RPMI8226 (cell line): ENCODE measurements at places on chromosomes 4 and X.

GRCh38 chr4:100391086-100391485 lies 126.7 kb downstream of the EMCN start:
- DNase-seq, result no peak

GRCh38 chrX:118353081-118353850 lies 7.4 kb downstream of the WDR44 start:
- DNase-seq, result no peak

DNA sequence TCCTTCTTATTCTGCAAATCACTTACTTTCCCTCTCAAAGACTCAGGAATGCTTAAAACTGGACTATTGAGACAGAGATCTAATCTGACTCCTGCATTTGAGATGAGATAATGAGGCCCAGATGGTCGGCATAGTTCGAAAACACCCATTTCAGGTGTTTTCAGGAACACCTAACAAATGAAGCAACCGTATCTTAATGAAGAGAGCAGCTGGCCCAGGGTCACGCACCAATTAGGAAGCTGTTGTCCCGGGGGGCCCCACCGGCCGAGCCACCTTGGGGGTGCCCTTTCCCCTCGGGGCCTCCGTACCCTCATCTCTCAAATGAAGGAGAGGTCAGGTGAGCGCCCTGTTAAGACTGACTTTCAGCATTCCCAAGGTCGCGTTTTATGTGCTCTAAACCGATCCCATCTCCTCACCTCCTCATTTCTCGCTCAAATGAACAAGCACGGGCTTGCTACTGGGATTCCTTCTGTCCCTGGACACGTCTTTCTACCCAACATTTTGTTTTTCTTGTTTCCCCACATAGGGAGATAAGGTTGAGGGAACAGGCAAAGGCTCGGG lies 824 bp downstream of the LRPAP1 start:
- DNase-seq, result no peak

- DNase-seq, result no peak
Measured at GRCh38 chr4:26420438-26420837, 69.8 kb downstream of the CCKAR start.

DNA sequence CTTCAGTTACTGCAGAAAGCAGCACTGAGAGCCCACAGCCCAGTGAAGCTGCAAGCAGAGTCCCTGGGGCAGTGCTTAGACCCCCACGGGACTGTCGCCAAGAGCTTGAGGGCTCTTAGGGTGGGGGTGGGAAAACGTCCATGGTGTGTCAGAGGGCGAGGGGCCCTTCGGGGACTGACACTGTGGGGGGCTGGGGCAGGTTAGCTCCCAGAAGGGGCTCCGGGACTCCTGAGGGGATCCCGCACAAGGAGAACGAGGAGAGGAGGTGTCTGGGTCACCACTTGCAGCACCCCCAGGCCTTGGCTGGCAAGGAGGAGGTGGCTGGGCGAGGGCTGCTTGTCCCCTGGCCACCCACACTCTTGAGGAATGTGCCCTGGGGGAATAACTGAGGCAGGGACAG lies 20.8 kb downstream of the NAT8L start:
- DNase-seq, result no peak

GRCh38 chr4:71553605-71554004 lies 214.8 kb downstream of the SLC4A4 start:
- peak; percentile 3 for DNase-seq

DNA sequence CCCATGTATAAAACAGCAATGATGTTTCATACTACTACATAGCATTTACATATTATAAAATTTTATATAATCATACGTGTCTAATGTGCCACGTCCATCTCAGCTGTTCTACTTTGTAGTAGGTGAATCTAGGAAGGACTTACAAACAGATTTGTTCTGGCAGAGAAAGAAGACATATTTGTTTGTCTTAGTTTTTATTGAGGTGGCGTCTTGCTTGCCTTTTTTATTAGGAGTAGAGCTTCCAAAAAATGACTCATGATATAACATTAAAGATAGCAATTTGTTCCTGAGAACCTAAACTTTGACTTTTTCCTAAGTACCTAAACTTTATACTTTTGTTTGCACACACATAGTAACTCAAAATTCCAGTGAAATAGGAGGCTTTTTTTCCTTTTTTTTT lies 64.6 kb downstream of the CLDN22 start:
- no peak for DNase-seq

- DNase-seq, result peak; percentile 39
Measured at GRCh38 chr4:145619639-145619996, 433 bp downstream of the MMAA start.

- DNase-seq, result peak; percentile 73
Measured at GRCh38 chr4:169619518-169619957, 840 bp upstream of the CLCN3 start.

- peak; percentile 85 for DNase-seq
Measured at GRCh38 chr4:40621592-40622512, 7.8 kb downstream of the RBM47 start.

DNA sequence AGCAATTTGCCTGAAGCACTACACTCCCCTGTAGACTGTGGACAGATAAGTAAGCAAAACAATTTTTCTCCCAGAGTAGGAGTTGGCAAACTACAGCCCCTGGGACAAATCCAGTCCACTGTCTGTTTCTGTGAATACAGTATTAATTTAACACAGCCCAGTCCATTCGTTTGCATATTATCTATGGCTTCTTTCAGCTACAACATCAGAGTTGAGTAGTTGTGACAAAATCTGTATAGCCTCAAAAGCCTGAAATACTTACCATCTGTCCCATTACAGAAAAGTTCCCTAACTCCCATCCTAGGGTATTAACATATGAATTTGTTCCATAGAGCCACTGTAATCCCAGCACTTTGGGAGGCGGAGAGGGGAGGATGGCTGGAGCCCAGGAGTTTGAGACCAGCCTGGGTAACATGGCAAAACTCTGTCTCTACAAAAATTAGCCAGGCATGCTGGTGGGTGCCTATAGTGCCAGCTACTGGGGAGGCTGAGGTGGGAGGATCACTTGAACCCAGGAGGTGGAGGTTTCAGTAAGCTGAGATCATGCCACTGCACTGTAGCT lies 53.0 kb downstream of the AMELX start:
- no peak for DNase-seq

DNA sequence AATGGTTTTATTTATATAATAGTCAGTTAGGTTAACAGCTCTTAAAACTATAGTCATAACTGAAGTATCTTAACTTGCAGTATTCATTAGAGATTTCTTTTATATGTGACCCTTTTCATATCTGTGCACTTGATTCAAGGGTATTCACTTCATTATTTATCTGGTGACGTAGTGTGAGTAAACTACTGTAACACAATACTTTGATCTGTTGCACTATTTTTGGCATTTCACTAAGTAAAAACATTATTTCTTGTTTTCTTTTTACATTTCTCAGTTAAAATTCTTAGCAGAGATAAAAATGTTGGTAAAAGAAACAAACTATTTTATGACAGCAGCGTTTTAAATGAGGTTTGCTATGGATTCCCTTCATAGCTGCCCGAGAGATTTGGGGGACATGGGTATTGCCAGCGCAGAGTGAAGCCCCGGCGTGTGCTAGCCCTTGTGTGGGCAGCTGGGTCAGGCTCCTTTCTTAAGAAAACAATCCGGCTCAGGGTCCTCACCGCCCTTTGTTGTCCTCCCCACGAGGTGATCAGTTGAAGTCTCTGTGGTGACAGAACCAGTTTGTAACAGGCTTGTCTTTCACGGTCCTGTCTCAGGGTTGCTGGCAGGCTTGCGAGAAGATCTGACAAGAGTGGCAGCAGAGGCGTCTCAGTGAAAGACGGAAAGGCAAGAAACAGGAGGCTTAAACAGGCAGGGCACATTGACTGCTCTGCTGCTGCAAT lies 293.4 kb downstream of the BMPR1B start:
- DNase-seq, result no peak

- no peak for DNase-seq
Measured at GRCh38 chrX:24216037-24216436, 66.5 kb downstream of the ZFX start.

GRCh38 chr4:14155803-14156202 lies 528.3 kb upstream of the BOD1L1 start:
- DNase-seq, result no peak

GRCh38 chrX:150161193-150161592 lies 201.9 kb upstream of the MAMLD1 start:
- DNase-seq, result no peak

DNA sequence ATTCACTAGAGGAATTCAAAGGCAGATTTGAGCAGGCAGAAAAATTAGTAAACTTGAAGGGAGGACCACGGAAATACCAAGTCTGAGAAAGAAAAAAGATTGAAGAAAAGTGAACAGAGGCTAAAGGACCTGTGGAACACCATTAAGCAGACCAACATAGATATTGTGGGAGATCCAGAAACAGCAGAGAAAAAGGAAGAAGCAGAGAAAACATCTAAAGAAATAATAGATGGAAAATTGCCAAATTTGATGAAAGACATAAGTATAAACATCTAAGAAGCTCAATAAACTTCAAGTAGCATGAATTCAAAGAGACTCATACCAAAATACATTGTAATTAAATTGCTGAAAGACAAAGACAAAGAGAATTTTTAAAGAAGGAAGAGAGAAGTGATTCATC lies 31.0 kb downstream of the ADAMTS3 start:
- DNase-seq, result no peak

- no peak for DNase-seq
Measured at GRCh38 chr4:158147151-158147550, 25.7 kb downstream of the GASK1B start.

DNA sequence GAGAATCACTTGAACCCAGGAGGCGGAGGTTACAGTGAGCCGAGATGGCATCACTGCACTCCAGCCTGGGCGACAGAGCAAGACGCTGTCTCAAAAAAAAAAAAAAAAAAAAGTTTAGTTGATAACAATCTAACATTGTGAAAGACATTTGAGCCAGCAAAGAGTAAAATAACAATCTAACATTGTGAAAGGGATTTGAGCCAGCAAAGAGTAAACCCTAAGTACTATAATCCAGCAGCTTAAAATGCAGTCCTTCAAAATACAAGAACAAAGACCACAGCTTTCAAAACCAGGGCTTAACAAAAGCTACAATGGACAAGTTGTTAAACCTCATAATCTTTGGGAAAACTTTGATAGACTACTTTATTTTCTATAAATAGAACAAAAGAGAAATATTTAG lies 16.9 kb downstream of the MFAP3L start:
- DNase-seq, result no peak

DNA sequence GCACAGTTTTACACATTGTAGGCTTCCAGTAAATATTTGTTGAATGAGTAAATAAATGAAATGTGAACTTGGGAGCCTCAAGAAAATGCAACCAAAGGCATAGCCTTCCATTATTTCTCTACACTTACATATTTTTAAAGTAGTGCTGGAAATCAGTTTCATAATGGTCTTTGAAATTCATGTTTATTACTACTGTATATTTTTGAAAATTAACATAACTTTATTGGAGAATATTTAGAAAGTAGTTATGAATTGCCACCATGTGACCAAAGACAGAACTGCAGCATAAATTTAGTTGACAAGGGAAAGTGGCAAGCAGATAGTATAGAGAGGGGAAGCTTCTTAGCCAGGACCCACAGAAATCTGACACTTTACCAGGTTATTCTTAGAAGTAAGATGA lies 6.4 kb downstream of the TCEAL8 start:
- DNase-seq, result peak; percentile 15

DNA sequence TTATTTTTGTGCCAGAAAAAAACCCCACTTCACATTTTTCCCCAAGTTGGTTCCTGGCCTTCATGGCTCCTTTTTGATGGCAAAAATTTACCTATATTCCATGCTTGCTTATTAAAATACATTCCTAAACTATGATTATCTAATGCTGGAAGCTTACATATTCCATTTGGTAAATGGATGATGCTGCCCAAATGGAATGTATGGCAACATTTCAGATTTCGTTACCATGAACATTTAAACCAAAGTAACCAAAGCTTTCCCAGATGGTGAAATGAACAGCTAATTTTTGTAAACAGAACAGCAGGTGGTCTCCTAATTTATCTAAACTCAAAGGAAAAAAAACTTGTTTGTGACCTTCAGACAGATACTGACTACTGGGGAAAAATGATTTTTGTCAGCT lies 110.8 kb upstream of the TEX13A start:
- DNase-seq, result no peak

GRCh38 chrX:63869506-63869905 lies 84.5 kb upstream of the ARHGEF9 start:
- no peak for DNase-seq

DNA sequence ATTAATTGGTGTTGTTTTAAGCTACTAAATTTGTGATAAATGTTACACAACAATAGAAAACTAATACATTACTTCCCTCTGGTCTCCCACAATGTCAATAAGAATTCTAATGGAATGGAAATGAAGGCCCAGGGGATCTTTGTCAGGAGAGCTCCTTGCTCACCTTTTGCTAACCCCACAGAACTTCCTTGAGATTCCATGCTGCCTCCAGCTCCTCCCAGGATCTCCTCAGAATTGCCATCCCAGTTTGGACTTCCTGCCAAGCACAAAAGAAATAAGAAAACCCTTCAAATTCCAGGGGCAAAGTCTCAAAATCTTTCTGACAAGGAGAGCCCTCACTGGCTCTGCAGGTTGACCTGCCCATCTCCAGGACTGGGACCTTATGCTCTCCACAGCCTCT lies 43.2 kb downstream of the ITIH6 start:
- DNase-seq, result no peak

DNA sequence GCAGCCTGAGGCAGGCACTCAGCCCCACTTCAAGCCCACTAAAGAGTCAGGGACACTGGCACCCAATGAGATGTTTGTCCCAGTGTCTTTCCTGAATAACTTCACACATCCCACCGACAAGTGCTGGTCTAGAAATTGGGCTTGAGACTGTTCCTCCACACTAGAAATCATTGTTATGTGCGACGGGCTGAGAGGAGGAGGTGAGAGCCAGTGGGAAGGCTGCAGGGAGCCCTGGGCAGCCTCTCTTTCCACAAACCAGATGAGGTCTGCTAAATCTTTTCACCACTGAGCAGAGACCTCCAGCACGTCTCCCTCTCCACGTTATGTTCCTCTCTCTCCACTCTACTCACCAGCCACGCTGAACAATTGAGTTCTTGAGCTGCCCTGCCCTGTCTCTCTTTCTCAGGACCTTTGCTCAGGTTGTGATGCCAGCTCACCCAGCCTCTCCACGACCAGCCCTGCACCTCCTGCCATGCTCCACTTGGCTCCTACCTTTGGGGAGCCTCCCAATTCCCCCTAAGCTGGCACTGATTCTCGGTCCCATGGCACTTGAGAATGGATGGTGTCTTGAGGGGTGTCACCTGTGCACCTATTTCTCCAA lies 8.4 kb downstream of the SCD5 start:
- DNase-seq, result no peak
